ENCODE measurements at places on chromosomes 13 and 19.

- no peak for DNase-seq
Measured at GRCh38 chr19:44848036-44848811, 2.1 kb downstream of the NECTIN2 start.

DNA sequence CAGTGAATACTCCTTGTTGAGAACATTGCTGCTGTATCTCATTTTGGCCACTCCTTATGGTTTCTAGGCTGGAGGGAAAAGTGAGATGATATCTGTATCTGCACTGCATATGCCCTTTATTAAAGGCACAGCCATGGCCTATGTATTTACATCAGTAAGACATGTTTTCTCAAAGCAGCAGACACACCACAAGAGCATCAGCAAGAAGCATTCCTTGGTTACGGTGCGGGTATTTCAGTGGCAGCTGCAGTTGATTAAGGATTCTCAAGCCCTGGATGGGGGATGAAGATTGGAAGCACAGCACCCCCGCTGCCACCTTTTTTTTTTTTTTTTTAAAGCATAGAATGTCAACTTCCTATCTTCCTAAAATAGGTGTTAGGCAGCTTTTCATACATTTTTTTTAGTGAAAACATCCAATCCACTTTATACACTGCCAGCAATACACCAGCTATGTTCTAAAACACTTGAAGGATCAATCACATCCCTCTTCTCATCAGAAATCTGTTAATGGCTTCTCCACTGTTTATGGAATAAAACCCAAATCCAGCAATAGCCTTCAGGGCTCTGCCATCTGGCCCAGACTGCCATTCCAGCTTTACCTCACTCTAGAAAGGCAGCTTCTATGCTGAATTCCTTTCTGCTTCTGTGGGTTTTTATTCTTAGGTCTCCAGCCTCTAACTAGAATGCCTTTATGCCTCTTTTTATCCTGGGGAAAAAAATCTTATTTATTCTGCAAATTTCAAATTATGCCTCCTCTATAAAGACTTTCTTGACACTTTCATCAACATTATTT lies 331.0 kb downstream of the DNAJC15 start:
- no peak for DNase-seq

DNA sequence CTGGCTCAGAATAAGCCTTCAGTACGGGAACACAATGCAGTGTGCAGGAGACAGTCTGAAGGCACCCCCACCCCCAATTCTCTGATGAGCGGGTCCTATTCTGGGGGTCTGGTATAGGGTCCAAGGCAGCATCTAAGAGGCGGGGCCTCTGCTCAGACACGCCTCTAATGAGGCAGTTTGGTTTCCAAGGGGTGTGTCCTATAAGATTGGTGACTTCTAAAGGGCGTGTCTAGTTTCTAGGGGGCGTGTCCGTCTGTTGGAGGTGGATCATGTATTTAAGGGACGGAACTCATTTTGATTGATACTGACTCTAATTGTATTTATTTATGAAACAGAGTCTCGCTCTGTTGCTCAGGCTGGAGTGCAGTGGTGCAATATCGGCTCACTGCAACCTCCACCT lies 8.7 kb downstream of the FIZ1 start:
- peak; percentile 67 for DNase-seq

DNA sequence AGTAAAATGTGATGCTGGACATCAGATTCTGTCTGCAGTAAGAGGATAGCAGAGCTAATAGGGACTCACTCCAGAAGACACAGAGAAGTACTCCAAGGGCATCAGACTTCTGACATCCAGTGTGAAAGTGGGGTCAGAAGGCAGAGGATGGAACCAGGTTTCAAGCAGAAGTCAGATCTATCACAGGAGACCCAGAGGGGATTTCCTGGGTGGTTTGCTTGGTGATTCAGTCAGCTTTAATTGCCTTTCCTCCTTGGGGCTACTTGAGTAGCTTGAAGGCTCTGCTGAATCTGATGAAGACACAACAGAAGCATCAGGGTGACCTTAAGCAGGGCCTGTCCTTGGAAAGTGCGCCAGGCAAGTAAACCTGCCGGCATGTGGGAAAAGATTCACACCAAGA lies 300.6 kb downstream of the COG6 start:
- no peak for DNase-seq

DNA sequence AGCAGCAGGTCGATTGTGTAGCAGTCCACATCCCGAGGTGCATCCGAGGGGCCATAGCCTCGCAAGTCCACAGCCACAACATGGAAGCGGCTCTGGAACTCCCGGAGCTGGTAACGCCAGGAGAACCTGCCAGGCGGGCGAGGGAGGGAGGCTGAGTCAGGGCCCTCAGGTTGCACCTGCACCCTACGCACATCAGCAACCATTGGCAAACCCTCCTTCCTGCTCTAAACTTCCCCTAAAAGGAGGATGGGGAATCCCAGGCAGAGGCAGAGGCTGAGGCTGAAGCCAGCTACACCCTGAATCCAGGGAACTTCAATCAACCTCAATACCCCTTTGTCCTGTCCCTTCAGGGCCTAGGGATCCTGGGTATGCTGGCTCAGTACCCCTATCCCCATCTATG lies 977 bp downstream of the EPHX3 start:
- no peak for DNase-seq

DNA sequence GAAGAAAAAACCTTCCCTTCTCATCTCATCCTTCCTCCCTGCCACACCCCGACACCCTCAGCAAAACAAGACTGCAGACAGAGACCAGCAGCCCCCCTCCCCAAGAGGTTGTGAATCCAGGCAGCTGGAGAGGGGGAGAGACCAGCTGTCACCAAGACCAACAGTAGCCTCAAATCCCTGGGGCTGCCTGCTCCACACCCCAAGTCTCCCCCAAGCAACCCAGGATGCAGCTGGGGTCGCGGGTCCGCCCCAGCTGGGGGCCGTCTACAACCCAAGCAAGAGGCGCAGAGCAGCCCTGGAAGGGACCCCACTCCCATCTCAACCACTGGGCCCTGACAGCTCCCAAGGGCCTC lies 7.1 kb downstream of the KLF16 start:
- no peak for DNase-seq

- no peak for DNase-seq
Measured at GRCh38 chr19:55101261-55101660, 16.2 kb downstream of the PPP1R12C start.

DNA sequence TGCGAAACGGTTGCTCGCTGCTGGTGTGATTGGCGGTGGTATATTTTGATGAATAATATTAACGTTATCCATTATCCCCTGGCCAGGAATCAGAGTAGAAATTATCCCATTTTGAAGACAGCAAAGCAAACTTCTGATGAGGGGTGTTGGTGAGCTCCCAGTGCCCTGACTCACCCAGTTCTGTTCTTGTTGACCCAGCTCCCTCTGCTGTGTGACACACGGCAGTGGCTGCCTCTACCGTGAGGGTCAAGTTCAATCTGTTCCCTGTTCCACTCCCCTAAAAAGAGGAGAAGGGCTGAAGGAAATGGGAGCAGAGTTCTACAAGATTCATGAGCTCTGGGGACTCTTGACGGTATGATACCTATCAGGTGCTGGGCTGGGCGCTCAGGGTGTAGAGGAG lies 2.0 kb downstream of the CAMSAP3 start:
- no peak for DNase-seq

- no peak for DNase-seq
Measured at GRCh38 chr19:55694241-55694655, 19.2 kb downstream of the EPN1 start.

DNA sequence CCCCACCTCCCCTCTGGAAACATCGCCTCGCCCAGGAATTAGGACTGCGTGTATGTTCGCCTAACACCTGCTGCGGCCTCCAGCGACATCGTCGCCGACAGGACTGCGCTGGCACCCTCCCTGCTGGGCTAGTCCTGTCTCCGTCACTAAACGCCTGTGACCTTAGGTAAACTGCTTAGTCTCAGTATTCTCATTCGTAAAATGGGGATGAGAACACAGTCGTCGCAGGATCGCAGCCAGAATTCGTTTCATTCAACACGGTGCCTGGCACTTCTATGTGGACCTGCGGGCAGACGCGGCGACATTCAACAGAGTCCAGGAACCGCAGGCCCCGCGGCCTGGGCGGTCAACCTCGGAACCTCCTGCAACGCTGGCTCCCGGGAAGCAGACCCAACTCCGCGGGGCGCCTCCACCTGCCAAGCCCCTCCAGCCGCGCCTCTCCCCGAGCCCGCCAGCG lies 485 bp downstream of the CRYL1 start:
- DNase-seq = no peak

DNA sequence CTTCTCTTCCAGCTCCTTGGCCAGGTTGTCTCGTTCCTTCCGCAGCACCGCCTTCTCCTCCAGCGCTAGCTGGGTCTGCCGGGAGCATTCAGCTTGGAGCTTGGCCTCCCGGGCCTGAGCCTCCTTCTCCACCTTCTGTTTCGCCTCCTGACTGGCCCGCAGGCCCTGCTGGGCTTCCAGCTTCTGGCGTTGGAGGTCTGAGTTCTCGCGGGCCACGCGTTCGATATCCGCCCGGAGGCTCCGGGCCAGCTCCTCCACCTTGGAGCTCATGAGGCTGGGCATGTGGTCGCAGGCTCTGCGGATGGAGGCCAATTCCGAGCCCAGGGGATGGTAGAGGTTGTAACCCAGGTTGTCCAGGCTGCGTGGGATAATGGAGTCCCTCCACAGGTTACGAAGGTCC lies 11.8 kb downstream of the PLVAP start:
- no peak for DNase-seq

GRCh38 chr13:51740698-51741097 lies 63.3 kb downstream of the DHRS12 start:
- no peak for DNase-seq

GRCh38 chr19:45130888-45131615 lies 29.7 kb downstream of the NKPD1 start:
- peak; percentile 97 for DNase-seq

DNA sequence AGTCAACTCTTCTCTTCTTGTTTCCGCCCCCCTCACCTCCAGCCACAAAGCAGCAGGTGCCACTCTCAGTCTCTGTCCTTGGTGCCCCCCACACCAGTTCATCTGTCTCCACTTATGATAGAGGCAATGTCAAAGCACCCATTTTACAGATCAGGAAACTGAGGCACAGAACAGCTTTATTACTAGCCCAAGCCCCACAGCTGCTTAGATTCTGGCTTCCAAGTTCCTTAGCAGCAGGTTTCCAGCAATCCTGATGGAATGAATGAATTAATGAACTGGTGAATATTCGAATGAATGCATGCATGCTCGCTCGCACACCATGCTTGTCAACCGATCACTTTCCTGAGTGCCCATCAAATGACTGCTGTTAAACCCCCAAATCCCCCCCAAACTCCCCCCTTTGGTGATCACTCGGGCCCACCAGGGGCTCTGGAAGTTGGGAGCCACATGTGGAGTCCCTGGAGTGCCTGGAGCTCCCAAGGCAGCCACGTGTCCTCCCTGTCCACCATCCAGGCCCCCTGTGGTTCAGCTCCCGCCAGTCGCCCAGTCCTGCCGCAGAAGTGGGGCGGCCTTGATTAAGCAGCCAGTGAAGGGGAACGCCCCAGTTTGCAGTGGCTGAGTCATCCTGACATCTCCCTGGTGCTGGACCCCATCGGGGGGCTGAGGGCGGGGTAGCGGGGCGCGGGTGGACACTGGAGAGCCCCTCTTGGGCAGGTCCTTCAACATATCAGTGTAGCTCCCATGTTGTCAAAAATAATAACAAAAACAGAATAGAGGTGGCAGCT lies 6.8 kb downstream of the PTPRS start:
- no peak for DNase-seq

DNA sequence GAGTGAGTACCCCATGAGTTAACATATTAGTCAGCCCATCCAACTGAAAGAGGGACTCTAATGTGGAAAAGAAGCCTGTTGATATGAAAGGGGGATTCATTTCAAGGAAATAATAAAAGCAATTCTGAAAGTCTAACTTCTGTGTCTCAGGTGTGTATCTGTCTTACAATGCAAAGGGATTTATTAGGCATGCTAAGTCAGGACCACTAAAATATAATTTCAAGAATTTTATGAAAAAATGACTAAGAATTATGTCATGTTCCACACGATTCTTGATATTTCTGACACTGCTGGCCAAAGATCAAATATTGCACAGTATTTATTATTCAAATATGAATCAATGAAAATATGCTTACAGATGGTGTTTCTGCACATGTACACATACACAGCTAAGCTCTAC lies 130.8 kb downstream of the KLF12 start:
- no peak for DNase-seq

DNA sequence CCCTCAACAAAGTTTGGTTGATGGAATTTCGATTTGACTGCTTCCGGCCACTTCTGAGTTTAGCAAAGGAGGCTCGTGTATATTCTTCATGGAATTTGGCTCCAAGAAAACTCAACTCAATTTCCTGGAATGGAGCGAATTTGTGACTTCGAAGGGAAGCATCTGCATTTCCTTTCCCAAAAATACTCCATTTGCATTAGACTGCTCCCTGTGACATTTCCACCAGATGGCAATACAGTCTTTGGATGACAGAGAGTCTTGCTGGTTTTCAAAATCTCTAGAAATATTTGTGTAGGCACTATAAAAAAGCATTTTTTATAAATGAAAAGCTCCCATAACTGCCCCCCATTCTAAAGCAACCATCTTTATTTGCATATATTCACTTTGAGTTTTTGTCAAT lies 4.1 kb downstream of the C1QTNF9 start:
- no peak for DNase-seq

GRCh38 chr19:5086725-5087439 lies 118.0 kb downstream of the KDM4B start:
- peak; percentile 26 for DNase-seq

DNA sequence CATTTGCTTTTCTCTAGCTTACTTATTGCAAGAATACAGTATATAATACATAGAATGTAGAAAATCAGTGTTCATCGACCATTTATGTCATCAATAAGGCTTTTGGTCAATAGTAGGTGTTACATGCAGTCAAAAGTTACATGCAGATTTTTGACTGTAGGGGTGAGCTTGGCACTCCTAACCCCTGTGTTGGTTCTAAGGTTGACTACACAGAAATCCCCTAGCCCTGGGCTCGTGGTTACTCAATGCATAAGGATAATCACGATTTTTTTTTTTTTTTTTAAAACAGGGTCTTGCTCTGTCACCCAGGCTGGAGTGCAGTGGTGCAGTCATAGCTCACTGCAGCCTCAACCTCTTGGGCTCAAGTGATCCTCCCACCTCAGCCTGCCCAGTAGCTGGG lies 4.0 kb upstream of the NWD1 start:
- no peak for DNase-seq

GRCh38 chr13:43195551-43195950 lies 172.2 kb downstream of the DNAJC15 start:
- DNase-seq = no peak

- no peak for DNase-seq
Measured at GRCh38 chr13:97977982-97978381, 24.5 kb downstream of the IPO5 start.

DNA sequence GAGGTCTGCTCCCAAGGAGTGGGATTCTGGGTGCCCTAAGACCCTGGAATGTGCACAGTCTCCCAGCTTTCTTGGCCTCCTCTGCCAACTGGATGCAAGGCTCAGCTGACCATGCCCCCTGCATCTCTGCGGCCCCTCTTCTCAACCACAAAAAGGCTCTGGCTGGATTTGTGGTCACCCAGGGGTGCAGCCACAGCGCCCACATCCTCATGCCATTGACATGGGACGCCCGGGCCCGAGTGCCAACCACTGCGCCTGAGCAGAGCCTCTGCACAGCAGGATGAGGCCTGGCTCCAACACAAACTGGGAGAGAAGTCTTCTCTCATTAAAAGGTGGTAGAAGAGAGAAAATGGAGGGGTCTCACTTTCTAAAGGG lies 103.5 kb downstream of the FOXO1 start:
- DNase-seq = no peak

GRCh38 chr13:40494513-40494912 lies 171.9 kb downstream of the FOXO1 start:
- DNase-seq = no peak

GRCh38 chr19:10701955-10702525 lies 801 bp downstream of the QTRT1 start:
- DNase-seq = no peak

- DNase-seq = no peak
Measured at GRCh38 chr13:64482373-64482772, 2747.8 kb downstream of the PCDH9 start.
